NCI-H1417 treated with DMSO at 0.1 percent for 48 hours (cell line): ENCODE measurements at places on chromosomes 7 and 10.

GRCh38 chr10:32961895-32962369 lies 3.9 kb upstream of the ITGB1 start:
- DNase-seq, result no peak

- no peak for DNase-seq
Observed at GRCh38 chr10:13797164-13797563, 210.4 kb downstream of the PRPF18 start.

DNA sequence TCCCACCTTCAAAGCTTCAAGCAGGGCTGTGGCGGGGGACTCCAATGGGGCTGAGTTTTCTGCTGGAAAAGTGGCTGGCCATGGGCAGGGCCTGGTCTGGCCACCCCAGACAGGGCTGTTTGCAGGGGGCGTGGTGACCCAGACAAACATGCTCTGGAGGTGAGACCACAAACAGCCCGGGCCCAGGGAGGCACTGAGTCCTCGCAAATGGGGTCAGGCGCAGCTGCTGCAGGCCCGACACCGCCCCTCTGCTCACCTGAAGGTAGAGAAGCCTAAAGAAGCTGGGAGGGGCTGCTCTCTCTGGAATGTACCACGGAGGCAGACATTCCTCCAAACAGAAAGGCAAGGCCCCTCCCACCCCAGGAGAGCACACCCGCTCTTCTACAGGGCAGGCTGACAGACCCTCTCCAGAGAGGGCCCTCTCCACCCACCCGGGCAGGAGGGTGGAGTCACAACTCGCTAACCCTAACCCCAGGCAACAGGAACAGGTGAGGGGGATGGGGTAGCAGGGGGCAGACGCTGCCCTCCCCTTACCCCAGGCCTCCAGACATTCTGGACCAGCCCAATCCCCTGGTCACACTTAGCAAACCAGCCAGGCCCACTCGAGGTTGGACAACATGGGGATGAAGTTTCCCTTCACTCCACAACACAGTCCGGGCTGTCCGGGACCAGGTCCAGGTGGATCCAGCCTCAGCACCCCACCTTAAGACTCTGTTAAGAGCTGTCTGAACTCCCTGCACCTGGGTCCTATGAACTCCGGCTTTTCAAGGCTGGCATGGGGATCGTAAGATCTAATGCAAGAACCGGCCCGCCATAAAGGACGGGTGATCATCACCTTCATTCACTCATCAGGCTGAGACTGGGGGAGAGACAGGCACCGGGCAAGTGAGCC lies 32.3 kb downstream of the OAT start:
- no peak for DNase-seq

DNA sequence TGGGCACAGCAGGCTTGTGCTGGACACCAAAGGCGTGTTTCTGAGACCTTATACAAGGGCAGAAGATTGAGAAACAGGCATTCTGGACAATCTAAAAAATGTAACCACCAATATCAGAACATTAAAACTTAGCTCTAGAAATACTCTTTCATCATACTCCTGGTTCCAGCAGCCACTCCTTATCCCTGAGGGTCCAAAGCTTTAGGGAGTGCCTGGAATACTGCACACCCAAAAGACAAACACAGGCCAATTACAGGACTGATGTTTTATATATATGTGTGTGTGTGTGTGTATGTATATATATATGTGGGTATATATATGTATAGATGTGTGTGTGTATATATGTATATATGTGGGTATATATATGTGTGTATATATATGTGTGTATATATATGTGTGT lies 39.6 kb downstream of the FAM171A1 start:
- DNase-seq, result no peak

- DNase-seq, result no peak
Observed at GRCh38 chr7:135185471-135186260, 15.2 kb upstream of the CYREN start.

- DNase-seq, result no peak
Observed at GRCh38 chr7:96663457-96663856, 46.2 kb downstream of the SEM1 start.

- no peak for DNase-seq
Observed at GRCh38 chr7:35430547-35431153, 176.8 kb upstream of the TBX20 start.

GRCh38 chr10:22742678-22743077 lies 28.3 kb upstream of the PIP4K2A start:
- DNase-seq, result no peak

- no peak for DNase-seq
Observed at GRCh38 chr7:75667938-75668337, 70.8 kb downstream of the HIP1 start.

GRCh38 chr7:124440081-124440480 lies 325.5 kb downstream of the GPR37 start:
- no peak for DNase-seq

- DNase-seq, result no peak
Observed at GRCh38 chr10:86261941-86262687, 104.5 kb downstream of the GRID1 start.

GRCh38 chr7:22216832-22217475 lies 140.0 kb downstream of the RAPGEF5 start:
- DNase-seq, result no peak

DNA sequence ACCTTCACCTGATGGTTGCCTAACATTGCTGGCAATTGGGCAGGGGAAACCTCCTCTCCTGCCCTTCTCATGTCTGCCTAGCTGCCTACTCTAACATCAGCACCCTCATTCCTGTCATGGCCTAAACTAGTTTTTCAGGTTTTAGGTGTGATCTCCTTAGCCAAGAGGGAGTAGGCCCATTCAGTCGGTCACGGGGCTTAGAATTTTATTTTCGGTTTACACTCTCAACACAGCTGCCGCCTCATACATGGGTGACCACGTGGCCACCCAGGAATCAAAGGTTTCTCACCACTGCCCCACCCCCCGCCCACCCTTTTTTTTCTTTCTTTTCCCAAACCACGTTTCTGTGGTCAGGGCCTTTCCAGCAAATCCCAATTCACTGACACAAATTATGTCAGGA lies 97.2 kb downstream of the RALA start:
- no peak for DNase-seq

- no peak for DNase-seq
Observed at GRCh38 chr7:42452356-42452755, 215.3 kb upstream of the GLI3 start.

GRCh38 chr7:131720703-131721102 lies 164.3 kb upstream of the PODXL start:
- no peak for DNase-seq

DNA sequence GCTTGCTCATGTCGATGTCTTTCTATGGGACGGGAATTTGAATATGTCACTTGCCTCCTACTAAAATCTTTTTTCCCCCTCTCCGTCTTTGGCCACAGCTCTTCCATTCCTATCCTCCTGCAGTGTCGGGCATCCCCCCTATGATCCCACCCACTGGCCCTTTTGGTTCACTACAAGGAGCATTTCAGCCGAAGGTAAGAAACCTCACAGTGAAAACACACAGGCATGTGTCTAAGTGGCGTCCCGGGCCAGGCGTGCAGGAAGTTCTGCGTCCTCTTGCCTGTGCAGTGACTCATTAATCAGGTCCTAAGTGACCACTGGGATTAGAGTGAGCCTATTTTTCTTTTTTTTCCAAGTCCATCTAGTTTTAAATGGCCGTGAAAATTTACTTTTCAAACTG lies 360.5 kb upstream of the GALNT17 start:
- DNase-seq, result no peak

DNA sequence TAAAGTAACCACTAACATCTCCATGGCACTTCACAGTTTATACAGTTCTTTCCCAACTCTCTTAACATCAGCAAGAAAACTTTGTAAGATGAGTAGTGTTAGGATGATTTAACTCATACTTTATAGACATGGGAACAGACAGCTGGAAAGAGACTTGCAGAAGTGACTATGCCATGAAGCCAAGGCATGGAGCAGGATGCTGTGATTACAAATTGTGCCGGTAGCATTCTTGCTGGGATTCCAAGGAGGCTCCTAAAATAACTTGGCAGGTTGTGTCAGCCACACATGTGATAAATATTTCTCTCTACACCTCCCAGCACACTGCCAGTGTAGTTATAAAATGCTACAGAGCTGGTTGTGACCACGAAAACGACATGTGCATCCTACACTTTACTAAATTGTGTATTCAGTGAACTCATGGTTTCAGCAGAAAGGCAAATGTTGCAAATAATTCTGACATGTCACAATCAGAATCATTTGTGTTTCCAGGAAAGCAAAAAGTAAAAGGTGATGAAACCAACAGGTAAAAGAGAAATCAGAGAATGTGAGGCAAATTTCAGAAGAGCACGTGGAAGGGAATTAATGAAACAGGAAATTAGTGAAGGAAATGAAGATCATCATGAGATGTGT lies 5.6 kb upstream of the CYP3A4 start:
- DNase-seq, result no peak

DNA sequence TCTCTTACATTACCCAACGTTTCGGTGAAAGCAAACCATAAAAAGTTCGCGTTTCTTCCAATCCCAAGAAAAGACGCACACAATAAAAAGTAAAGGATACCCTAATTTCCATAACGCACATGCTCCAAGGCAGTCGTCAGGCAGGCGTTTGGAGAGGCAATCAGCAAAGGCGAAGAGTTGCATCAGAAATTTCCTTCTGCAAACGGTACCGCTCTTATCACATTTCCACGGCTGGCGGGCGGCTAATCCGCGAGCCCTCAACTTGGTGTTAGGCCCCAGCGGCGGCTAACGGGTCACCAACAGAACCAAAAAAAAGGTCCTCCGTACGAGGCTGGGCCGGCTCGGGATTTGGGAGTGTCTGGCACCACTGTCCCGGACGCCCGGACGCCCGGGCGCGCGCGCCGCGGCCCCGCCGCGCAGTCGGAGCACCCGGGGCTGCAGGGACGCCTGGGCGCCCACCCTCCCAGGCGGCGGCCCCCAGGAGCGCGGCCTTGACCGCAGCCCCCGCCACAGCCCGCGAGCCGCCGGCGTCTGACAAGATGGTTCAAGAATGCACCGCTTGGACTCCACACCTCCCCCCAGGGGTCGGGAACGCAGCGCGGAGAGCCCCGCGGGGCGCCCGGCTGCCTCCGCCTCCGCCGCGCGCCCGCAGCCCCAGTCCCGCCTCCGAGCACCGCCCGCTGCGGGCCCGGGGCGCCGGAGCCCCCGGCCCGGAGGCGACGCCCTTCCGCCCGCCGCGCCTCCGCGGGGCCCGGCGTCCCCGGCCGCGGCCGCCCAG lies 9.8 kb upstream of the GRB10 start:
- DNase-seq, result no peak

- no peak for DNase-seq
Observed at GRCh38 chr10:6354168-6354772, 151.5 kb downstream of the PFKFB3 start.

- no peak for DNase-seq
Observed at GRCh38 chr10:15237351-15237750, 68.9 kb upstream of the NMT2 start.

DNA sequence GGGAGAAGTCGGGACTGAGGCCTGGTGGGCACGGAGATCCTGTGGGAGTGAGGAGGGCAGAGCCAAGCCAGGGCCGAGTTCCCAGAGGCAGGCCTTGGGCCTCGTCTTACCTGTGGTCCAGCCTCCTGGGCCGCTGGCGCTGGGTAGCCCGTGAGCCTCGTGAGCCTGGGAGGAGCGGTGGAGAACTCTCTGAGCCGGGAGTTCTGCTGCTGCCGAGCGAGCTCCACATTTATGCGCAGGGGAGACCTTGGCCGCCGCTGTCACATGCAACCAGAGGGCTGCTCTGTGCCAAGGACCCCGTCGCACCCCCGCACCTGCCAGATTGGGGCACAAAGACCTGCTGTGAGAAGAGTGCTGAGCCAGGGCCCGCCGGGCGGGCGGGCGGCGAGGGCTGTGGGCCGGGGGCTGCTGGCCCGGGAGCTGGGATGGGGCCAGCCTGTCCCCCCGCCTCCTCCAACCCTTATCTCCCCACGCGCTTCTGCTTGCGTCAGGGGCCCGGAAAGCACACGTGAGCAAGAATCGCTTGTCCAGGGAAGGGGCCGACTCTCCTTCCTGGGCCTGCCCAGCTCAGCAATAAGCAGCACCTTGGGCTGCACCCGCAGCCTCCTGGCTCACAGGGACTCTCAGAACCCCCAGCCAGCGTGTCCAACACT lies 10.2 kb downstream of the VENTX start:
- DNase-seq, result no peak

DNA sequence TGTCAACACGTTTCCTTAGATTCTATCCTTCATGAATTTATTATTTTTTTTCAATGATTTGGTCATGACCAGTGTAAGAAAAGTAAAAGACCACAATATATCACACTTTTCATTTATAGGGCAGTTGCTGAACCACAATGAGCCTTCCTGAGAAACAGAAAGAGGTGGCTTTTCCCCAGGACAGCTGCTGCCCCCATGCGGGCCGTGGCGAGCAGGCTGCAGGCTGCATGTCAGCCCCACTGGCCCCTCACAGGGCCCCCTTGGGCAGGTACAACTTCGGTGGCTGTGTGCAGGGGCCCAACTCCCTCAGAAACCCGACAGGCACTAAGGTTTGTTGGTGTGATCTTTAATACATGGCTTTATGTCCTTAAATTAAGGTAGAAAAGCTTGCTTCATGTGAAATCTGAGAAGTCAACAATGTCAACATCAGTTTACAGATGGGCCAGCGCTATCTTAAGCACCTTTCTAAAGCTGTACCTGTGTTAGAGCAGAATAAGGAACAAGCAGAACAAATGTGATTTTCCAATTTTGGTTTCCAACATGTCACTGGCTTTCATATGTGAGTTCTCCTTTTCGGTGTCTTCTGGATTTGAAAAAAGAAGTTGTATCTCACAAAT lies 10.6 kb downstream of the BEND7 start:
- DNase-seq, result no peak

GRCh38 chr7:1383398-1384112 lies 75.7 kb downstream of the MICALL2 start:
- DNase-seq, result no peak

DNA sequence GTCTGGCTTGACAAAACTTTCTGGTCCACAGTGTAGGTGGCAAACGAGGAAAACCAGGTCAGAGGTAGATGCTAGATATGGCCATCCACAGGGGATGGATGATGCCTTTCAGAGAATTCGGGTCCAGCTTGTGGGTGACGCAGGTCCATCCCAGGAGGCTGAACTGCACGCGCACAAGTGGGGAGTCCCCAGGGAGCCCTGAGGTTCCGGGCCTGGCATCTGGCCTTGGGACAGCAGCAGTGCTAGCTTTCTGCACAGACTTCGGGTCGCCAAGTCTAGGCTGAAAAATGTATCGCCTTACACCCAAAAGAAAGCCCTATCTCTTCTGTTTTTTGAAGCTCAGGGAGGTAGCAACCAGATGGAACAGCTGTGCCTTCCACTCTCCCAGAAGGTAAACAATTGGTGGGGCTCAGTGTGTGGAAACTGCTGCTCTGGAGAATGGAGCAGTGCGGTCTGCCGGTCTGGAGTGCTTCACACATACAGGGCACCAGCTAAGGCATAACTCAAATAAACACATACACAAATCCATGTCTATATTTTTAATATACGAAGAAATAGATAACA lies 119.3 kb upstream of the ACBD5 start:
- DNase-seq, result no peak

DNA sequence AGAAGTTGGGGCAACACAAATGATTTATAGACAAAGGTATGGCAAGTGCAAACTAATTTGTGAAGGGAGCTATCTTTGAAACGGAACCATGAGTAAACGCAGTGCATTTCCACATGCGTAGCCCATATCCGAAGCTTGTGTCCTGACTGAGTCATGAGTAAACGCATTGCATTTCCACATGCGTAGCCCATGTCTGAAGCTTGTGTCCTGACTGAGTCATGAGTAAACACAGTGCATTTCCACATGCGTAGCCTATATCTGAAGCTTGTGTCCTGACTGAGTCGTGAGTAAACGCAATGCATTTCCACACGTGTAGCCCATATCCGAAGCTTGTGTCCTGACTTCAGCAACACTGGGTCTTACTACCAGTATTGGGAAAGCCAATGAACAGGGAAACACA lies 95.0 kb downstream of the CELF2 start:
- DNase-seq, result no peak

GRCh38 chr10:3400348-3400747 lies 227.8 kb upstream of the PITRM1 start:
- DNase-seq, result no peak
